Muscle of arm (tissue), 14 donors: ENCODE measurements at places on chromosomes 6 and 20. TPM values are rescaled to one million over a fixed set of nuclear protein-coding genes. Genes with fewer than 3 reads are reported as not detected.

DNA sequence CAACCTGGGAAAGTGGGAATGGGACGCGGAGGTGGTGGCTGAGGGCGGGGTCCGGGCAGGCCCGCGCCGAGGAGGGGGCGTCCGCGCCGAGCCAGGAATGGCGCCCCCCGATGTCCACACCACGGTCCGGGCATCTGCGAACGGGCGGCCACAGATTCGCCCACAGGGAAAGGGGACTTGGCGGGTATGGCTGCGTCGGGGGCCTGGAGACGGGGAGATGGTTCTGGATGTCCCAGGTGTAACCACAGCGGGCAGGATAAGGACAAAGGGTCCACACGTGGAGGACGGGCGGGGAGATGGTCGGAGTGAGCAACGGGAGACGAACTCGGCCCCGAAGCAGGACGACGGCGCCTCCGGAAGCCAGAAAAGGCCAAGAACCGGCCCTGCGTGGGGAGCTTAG, 124.6 kb downstream of the WDR27 start:
- no peak for DNase-seq

- DNase-seq = no peak
Observed at GRCh38 chr6:13776602-13777001, 37.8 kb downstream of the MCUR1 start.

DNA sequence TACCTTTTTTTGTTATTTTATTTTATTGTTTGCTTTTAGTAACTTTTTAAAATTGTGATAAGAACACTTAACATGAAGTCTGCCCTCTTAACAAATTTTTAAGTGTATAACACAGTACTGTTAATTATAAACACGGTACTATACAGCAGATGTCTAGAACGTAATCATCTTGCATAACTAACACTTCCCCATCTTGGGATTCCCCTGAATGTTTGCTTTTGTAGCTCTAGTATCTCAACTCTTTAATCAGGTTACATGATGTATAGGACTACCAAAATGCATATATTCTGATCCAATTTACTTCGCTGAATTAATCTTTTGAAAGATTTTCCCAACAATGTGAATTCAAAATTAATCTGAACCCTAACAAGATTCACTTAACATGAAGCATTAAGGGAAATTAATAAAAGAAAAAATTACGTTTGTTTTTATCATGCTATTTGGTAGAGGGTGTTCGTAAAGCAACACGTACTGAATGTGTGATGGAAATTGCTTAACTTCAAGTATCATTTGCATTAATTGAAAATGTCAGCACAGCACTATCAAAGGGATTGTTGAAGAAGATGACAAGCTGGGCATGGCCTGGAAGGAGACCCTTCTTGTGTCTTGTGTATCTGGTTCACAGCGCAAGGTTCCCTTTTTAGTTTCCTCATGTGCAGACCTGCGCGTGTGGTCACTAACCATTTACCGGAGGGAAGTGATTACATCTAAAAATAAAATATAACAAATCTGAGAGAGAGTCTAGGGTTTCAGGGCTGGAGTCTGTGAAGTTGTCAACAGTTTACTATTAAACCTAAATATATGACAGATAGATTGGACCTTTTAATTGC, 15.2 kb downstream of the COL19A1 start:
- DNase-seq = no peak

GRCh38 chr6:72941751-72942150, 283.5 kb downstream of the KHDC1L start:
- no peak for DNase-seq

Gene TMEM170B
- 5.0 TPM for polyA plus RNA-seq

Gene SNAP91
- polyA plus RNA-seq = 1.4 TPM

DNA sequence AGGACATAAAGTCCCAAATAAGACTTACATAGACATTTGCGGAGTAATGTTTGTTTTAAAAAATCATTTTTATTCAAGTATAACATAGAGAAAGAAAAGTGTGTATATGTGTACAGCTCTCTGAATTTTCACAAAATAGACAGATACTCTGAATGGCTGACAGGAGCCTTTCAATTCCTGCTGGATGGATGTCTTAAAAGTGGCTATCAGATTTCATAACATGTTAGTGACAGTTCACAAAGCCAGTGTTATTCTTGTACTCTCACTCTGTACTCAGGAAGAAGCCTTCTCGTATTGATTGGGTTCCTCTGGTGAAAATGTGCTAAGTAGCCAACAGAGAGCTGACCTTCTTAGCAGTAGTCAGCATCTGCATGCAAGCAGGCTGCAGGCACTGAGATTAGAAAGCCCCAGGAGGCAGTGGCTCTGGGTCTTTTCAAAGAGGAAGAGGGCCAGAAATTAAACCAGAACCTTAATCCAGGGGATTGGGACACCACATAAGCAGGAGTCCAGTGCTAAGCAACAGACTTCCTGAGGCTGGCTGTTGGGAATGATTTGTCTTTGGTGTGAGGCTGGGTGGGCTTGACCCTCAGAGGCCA, 19.7 kb downstream of the SLC17A4 start:
- DNase-seq = no peak

GRCh38 chr20:18388860-18389259, 78.0 kb downstream of the DZANK1 start:
- DNase-seq = no peak

DNA sequence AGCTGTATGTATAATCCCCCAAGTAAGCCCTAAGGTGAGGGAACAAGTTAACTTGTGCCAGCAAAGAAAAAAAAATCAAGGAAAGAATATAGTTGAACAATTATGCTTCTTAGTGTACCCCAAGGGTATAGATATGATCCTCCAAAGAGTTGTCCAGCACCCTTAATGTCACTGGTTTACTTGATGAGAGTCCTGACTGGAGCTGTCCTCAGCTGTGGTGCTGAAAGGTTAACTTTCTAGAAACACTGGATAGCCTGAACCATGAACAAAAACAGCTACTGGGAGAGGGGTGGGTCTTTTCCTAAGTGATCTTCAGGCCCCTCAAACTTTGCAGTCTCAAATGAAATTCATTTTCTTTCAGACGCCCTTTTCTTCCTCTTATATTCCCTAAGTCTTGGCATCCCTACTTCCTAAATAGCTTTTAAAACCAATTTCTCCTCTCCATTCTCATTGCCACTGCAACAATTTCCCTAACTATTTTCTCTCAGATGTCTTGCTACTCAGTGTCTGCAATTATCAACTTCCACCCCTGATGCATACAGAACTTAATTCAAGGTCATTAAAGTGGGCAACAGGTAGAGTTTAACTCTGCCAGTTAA, 83.5 kb upstream of the PROKR2 start:
- peak; percentile 15 for DNase-seq

Gene BPIFB2
- not detected for polyA plus RNA-seq
